ENCODE measurements at places on chromosomes 16 and 17.

DNA sequence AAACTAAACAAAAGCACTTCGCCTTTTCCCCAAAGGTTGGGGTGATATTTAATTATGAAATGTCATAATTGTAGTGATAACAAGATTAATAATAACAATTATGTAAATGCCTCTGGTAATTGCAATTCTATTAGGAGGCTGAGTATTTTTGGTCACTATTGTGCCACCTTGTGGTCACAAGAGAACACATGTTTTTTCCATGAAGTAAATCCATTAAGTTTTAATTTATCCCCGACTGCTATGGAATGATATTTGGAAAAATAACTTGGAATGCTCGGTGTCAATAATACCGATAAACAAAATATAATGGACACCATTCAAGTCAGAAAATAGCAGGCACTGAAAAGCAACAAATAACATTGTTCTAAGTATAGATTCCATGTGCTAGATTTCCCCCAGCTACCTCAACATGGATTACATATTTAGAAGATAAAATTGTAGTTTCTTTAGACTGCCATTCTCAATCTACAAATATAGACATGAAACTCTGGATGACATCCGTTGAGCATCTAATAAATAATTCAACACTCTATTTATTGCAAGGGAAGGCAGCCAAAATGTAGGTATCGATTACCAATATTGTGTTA, 25.0 kb upstream of the KCNJ2 start:
- no peak for DNase-seq

DNA sequence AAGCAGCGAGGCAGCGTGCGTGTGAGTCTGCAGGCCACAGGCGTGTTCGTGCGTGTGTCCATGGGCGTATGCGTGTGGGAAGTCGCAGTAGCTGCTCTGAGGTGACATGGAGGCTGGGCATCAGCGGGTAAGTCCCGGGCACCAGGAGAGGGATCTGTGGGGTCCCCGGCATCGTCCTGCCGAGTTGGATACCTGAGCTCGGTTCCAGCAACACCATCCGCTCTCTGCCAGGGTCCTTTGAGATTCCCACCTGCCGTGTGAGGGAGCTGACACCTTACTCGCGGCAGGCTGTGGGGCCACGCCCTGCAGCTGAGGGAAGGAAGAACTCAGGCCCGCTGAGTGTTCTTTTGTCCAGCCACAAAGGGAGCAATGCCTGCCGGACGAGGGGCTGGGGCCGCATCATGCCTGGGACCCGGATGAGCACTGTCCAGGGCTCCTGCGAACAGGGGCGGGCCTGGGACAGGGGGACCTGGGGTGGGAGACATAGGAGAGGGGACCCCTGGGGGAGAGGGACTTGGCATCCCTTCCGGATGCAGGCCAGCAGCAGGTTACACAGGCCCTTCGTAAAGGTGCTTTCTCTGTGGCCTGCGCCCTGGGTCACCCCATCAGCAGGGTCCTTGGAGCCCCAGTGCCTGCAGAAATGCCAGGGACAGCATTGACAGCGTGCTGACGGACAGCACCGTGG, 5.0 kb upstream of the SNAI3 start:
- no peak for DNase-seq

GRCh38 chr17:39889200-39889599, 21.2 kb downstream of the ZPBP2 start:
- DNase-seq, result no peak

GRCh38 chr16:64242492-64242891, 879.4 kb downstream of the CDH11 start:
- no peak for DNase-seq

GRCh38 chr17:66355510-66355909, 53.1 kb downstream of the PRKCA start:
- DNase-seq, result no peak

GRCh38 chr16:51870296-51870854, 676.6 kb downstream of the TOX3 start:
- DNase-seq, result no peak

- DNase-seq, result no peak
Measured at GRCh38 chr17:16432017-16432416, 16.6 kb downstream of the TRPV2 start.

- DNase-seq, result peak; percentile 41
Measured at GRCh38 chr16:75319513-75320411, 68.3 kb upstream of the BCAR1 start.

DNA sequence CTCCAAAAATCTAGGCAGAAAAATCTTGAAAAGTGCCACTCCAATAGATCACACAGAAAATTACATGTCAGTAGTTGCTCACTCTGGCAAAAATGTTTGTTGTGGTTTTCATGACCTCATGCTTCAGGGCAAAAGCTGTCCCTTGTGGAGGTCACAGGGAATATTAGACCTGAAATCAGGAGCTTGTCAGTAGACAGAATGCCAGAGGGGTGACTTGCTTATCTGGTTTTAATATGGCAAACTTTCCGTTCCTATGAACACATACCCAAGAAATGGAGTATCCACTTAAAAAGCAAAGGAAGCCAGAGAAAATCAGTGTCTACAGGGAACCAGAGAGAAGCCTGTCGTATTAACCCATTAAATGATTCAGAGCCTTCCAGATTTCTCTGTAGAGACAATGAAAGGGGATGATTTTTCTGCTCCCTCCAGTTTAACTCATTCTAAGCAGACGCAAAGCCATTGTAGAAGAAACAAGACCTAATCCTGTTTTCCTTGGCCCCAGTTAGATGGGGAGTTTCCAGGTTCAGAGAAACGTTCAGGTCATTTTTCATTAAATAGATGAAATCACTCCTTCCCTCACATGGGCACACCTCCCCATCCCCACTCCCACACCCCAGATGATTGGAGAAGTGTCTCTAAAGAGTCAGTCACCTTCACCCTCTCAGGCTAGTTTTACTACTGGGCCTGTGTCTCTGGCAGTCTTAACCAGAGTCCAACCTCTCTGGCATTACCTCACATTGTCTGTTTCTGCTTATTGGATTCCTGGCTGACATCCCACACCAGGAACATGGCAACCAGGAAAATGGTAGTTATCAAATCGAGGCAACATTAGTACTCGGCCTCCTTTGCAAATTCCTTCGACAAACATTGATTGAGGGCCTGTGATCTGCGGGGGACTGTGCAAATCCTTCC, 6.0 kb downstream of the SOX9 start:
- no peak for DNase-seq

DNA sequence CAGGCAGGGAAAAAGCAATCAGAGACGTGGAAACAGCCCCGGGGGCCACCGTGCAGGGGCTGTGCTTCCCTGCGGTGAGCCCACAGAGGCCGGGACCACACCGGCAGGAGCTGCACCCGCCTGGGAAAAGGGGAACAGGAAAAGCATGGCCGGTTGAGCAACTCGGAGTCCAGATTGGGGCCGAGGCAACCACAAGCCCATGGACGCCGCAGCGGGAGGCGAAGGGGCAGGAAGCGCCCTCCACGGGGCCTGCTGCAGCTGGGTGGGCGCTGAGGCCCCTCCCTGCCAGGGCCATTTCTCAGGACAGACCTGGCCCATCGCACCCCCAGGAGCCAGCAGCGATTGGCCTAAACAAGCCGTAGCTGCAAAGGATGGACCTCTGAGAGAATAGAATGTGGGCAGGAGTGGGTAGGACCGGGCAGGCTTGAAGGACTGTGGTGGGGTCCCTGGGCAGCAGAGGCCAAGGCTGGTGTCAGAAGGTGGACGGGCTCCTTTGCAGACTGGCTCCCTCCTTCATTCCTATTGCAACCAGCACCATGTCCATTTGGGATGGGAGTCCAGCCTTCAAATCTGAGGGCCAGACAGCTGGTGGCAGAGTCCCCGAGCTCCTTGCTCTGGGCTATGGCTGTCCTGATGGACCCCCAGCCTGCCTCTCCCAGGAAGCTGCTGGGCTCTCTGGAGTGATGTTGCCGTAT, 30.4 kb downstream of the COX4I1 start:
- no peak for DNase-seq

DNA sequence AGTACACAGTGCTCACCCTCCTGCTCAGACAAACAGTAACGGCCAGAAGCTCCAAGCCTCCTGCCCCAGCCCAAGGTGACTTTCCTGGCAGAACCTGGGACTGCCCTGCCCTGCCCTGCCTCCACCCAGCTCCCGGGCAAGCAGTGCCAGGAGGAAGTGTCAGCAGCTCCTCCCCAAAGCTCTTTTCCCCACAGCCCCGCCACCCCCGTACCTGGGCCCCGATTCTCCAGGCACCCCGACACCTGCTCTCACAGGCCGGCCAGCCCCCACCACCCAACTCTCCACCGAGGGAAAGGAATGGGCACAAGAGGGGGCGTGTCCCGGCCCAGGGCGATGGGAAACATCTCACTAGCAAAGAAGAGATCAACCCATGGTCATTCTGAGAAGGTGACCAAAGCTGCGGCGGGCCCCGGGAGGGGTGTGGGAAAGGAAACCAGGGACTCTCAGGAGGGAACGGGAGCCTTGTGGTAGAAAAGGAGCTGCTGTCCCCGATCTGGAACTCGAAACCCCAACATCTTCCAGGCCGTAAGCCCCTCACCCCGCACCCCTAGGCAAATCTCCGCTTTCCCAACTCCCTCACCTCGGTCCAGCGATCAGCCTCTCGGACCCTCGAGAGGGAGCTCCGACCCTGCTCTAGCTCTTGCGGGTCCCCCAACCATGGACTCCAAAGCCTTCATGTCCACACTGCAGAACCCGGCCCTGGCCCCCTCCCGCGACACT, 1.2 kb downstream of the BCAR1 start:
- no peak for DNase-seq

- no peak for DNase-seq
Measured at GRCh38 chr16:29777576-29778350, at the start of gene ZG16. ZG16 (plus strand) TSS chr16:29778256; CDS start chr16:29779267, 1,011 bp downstream.

- no peak for DNase-seq
Measured at GRCh38 chr17:41836550-41837196, 641 bp upstream of the NT5C3B start.

Measured in T-helper 2 cell (primary cell).